ENCODE measurements at places on chromosomes 16 and 17. TPM values are rescaled to one million over a fixed set of nuclear protein-coding genes. Genes with fewer than 3 reads are reported as not detected.
A peak's percentile ranks its signal among the peaks of the same experiment; 100 is the strongest.

GRCh38 chr17:36732351-36732750 is 131.0 kb downstream of the MRM1 start:
- DNase-seq = no peak

GRCh38 chr17:8131844-8132441 is 8.0 kb upstream of the HES7 start:
- no peak for DNase-seq

DNA sequence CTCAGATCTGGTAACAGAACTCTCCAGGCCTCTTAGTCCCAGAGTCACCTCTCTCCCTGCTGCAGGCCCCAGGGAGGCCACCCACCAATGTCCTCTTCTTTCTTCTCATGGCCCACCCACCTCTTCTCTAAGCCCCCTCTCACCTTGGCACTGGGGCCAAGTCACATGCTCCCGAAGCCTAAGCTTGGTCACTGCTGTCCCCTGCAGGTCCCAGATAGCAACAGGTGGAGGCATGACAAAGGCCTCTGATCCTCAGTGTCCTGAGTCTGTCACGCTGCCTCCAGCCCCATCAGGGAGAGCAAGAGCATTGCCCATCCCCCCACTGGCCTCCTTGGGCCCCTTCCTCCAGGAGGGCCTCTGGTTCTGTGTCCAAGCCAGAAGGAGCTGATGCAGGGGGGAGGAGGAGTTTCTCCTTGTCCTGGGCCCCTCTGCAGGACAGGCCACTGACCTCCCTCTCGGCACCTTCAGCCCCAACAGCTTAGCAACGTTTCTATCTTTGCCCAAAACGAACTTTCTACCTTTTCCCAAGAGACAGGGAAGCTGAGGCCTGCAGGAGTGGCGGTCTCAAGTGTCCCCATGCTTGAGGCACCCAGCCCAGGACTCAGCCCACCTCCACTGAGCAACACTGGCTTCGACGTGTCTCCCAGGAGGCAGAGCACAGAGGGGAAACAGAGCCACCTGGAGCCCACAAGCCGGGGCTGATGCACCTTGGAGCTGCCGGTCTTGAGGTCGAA is 8.6 kb downstream of the P2RX1 start:
- DNase-seq = no peak

DNA sequence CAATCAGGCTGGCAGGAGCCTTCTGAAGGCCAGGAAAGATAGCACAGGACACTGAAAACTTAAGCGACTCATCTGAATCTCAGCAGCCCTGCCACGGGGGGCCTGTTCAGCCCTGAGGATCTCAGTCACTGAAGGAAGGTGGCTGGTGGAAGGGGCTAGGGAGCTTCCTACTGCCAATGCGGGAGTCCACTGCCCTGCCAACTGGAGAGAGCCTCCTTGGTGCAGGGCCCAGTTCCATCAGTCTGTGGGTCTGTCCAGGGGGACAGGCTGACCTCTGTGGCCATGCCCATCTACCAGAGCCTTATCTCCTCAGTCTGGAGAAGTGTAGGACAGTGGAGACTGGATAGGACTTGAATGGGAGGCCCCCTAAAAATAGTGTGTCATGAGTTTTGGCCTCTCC is 1851.6 kb downstream of the TP53TG3F start:
- no peak for DNase-seq

DNA sequence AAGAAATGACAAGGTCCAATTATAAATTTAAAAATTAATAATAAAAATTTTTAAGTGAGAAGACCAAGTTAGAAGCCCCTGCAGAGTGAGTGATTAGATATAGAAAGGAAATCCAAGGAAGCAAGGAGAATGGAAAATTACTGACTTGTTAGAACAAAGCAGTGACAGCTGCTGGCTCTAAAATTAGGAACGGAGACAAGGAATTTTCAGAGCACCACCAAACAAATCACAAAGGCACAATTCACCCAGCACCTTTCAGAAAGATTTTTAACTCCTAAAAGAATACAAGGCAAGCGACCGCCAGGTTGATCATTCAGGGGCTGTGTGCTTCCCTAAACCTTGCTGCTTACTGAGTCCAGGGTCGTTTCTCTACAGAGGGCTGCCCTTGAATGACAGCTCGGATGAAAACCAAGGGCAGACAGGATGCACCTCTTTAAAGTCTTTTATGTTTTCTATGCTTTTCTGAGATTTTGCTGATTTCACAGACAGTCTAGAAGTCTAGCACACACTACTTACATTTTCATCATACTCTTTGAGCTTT is 45.4 kb upstream of the GINS3 start:
- DNase-seq = no peak

The CSH1 gene
- total RNA-seq = not detected

- no peak for DNase-seq
Measured at GRCh38 chr16:9950658-9951057, 231.6 kb downstream of the GRIN2A start.

- peak; percentile 96 for DNase-seq
Measured at GRCh38 chr17:45132572-45133463, 503 bp upstream of the PLCD3 start.

The TBC1D3I gene
- total RNA-seq = not detected

DNA sequence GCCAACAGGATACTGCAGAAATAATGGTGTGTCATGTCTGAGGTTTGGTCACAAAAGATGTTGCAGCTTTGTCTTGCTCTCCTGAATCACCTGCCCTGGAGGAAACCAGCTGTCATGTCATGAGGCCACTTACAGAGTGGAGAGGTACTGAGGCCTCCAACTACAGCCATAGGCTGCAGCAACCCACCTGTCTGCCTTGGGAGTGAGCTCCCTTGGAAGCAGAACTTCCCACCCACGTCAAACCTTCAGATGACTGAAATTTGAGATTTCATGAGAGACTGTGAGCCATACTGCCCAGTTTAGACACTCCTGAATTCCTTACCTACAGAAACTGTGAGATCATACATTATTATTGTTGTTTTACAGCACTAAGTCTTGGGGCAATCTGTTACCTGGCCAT is 475.9 kb downstream of the HS3ST3B1 start:
- DNase-seq = no peak

The GAST gene
- total RNA-seq = not detected

DNA sequence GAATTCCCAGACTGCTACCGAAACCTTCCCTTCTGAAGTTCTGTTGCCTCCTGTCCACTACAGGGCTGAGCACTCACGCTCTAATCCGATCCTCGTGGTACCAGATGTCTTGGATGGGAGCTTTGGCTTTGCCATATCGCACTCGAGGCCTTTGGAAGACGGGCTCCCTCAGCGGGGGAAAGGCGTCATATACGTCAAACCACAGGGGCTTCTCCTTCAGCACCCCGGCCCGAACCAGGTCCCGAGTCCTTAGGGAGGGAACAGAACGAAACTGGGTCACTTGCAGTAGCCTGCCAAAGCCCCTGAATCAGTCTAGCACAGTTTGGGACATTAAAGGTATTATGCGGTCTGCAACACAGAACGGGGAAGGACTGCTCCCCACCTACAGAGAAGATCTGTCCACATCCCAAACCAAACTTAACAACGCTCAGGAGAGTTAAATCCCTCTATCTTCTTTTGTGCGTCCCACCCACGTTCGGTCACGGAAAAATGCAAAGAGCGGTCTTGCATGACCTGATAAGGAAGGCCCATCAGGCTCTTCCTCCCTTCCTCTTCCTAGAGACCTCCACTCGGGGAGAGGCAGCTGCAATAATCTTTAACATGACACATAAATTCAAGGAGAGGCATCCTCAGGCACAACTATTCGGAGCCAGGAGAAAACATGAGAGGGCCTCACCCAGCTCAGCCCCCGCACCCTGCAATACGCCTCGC is 526 bp downstream of the MRPS23 start:
- no peak for DNase-seq

The TPSB2 gene
- 24.3 TPM for total RNA-seq

GRCh38 chr16:4828567-4829321 is 18.3 kb downstream of the GLYR1 start:
- peak; percentile 20 for DNase-seq

The RASD1 gene
- 7.4 TPM for total RNA-seq

All from posterior vena cava (tissue), 2 donors.